ENCODE measurements at places on chromosomes 6 and 20. TPM values are rescaled to one million over a fixed set of nuclear protein-coding genes. Genes with fewer than 3 reads are reported as not detected.

- no peak for DNase-seq
- H3K27ac ChIP-seq: no peak overlapping the region
- no peak overlapping the region for H3K4me3 ChIP-seq
- H3K36me3 ChIP-seq: peaks cover 22% of the 10 kb centered on the region
- peaks cover 72% of the 10 kb centered on the region for H3K4me1 ChIP-seq
- no peaks in the 10 kb centered on the region for H3K27me3 ChIP-seq
Measured at GRCh38 chr20:58658760-58659159, 7.7 kb downstream of the STX16 start.

DNA sequence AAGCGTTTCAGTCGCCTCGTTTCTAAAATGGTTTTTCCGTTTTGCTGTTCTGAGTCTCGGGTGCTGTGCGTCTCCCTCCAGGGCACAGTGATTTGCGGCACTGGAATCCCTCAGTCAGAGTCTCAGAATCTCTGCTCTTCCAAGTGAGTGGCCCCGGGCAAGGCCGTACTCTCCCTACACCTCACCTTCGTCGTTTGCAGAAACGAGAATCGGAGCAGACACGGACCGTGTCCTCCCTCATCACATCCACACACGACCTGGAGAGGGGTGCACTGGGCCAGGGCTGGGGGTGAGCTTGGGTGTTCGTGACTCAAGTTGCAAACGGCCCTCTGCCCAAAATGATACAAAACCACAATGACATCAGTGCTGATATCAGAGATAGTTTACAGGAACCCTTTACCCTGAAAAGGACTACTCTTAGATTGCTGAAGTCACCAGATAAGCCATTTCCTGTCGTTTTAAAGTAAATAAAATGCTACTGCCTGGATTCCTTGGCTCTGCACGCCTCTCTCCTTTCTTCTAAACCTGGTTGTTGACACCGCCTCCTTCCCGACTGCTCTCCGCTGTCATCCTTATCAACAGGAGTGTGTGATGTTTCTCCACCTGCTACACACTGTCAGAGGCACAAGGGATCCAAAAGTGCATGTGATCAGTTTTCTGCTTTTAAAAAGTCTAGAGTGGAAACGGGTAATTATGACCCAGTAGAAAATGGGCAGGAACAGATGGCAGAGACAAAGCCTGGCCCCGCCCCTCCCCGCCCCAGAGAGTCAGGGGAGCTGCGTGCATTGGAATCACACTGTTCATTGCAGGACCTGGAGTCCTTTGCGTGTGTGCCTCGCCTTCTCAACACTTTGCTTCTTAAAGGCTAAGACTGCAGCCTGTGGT, 38.4 kb downstream of the KIF25 start:
- no peaks in the 10 kb centered on the region for H3K36me3 ChIP-seq
- no peak overlapping the region for H3K27ac ChIP-seq
- no peaks in the 10 kb centered on the region for H3K4me1 ChIP-seq
- no peak overlapping the region for H3K4me3 ChIP-seq
- no peak for DNase-seq

DNA sequence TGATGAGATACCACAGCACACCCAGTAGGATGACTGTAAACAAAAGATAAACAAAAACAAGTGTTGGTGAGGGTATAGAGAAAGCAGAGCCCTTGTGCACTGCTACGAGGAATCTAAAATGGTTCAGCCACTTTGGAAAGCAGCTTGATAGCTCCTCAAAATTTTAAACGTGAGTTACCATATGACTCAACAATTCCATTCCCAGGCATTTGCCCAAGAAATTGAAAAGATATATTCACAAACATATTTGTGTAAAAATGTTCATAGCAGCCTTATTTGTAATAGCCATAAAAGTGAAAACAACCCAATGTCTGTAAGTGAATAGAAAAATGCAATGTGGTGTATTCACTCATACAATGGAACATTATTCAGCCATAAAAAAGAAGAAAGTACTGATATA, 141.0 kb upstream of the BTBD3 start:
- H3K27ac ChIP-seq: no peak overlapping the region
- no peaks in the 10 kb centered on the region for H3K36me3 ChIP-seq
- no peaks in the 10 kb centered on the region for H3K4me1 ChIP-seq
- no peak for DNase-seq
- H3K4me3 ChIP-seq: no peak overlapping the region

GRCh38 chr20:9215539-9215938, 146.7 kb downstream of the PLCB4 start:
- no peak overlapping the region for H3K27ac ChIP-seq
- no peaks in the 10 kb centered on the region for H3K27me3 ChIP-seq
- H3K4me3 ChIP-seq: no peak overlapping the region
- H3K4me1 ChIP-seq: no peaks in the 10 kb centered on the region

Gene HRH3
- total RNA-seq: not detected

DNA sequence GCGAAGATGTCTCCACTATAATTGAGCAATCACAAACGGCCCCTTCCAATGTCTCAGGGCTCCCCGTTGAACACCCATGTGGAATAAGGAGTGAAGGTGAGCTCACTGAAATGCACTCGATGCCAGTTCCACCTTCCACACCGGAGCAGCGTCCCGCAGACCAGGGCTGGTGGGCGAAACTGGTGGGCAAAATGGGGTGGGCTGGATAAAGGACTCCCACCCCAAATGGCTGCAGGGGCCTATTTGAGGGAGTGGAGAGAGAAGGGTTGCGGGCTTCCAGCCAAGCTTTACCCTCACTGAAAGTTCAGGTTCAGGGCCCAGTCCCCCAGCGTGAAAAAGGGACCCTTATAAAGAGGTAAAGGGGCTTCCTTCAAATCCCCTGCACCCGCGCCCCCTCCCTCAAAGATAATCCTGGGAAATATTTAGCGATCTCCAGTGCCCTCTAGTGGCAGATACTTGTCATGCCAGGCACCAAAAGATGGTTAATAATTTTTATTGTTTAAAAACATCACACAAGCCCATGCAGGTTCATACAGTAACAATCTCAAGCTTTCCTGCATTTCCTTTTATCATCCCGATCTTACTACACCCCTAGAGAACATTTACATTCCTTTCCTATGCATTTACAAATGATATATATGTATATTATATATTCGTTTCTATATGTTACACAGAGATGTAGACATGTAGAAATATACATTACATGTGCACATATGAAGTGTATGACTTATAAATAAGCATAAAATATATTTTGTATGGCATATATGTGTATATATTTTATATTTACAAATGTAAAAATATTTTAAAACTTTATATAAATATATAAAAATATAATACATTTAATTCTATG, 58.2 kb upstream of the NKX2-2 start:
- no peaks in the 10 kb centered on the region for H3K36me3 ChIP-seq
- H3K27ac ChIP-seq: no peak overlapping the region
- no peak overlapping the region for H3K4me3 ChIP-seq
- no peaks in the 10 kb centered on the region for H3K4me1 ChIP-seq
- DNase-seq: peak; percentile 62
- no peaks in the 10 kb centered on the region for H3K27me3 ChIP-seq

- H3K27ac ChIP-seq: no peak overlapping the region
- H3K27me3 ChIP-seq: no peaks in the 10 kb centered on the region
- no peak overlapping the region for H3K4me3 ChIP-seq
- peaks cover 6% of the 10 kb centered on the region for H3K36me3 ChIP-seq
- H3K4me1 ChIP-seq: peaks cover 9% of the 10 kb centered on the region
Measured at GRCh38 chr6:125906158-125906998, 50.2 kb upstream of the HINT3 start.

Gene ZNF311
- not detected for total RNA-seq

DNA sequence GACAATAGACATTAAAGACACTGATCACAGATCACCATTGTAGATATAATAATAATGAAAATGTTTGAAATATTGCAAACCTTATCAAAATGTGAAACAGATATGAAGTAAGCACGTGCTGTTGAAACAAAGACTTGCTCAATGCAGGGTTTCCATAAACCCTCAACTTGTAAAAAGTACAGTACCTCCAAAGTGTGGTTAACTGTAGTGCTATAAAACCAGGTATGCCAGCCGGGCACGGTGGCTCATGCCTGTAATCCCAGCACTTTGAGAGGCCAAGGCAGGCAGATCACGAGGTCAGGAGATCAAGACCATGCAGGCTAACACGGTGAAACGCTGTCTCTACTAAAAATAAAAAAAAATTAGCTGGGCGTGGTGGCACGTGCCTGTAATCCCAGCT, 96.6 kb downstream of the ZFAND3 start:
- H3K4me1 ChIP-seq: no peaks in the 10 kb centered on the region
- no peak for DNase-seq
- H3K4me3 ChIP-seq: no peak overlapping the region
- H3K36me3 ChIP-seq: no peaks in the 10 kb centered on the region

GRCh38 chr6:160427312-160428068, 79.3 kb downstream of the SLC22A3 start:
- no peaks in the 10 kb centered on the region for H3K27me3 ChIP-seq
- H3K4me1 ChIP-seq: no peaks in the 10 kb centered on the region
- no peaks in the 10 kb centered on the region for H3K36me3 ChIP-seq
- H3K4me3 ChIP-seq: no peak overlapping the region
- no peak overlapping the region for H3K27ac ChIP-seq
- DNase-seq: no peak

Gene RHAG
- not detected for total RNA-seq

DNA sequence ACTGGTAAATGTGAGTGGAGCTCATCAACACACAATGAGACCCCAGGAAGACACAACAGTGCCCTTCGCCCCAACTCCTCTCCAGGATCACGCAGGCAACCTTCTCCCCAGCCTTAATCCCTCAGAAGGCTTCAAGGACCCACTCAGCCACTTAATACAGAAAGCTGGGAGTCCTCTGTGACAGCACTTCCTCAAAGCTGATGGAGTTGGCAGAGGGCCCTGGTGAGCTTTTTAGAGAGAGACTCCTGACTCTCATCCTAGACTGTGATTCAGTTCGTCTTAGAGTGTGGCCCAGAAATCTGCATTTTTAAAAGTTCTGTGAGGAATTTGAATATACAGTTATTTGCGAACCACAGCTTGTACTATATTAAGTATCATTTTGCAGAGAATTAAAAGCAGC, 187.7 kb downstream of the UST start:
- H3K27me3 ChIP-seq: no peaks in the 10 kb centered on the region
- no peak overlapping the region for H3K27ac ChIP-seq
- peak; percentile 46 for DNase-seq
- H3K4me1 ChIP-seq: peaks cover 6% of the 10 kb centered on the region
- no peak overlapping the region for H3K4me3 ChIP-seq

GRCh38 chr20:32108814-32109391, 611 bp upstream of the TM9SF4 start:
- peak overlapping the region; percentile 18 for H3K4me3 ChIP-seq
- no peaks in the 10 kb centered on the region for H3K27me3 ChIP-seq
- peaks cover 12% of the 10 kb centered on the region for H3K4me1 ChIP-seq
- no peaks in the 10 kb centered on the region for H3K36me3 ChIP-seq

Gene EBF4
- 12.8 TPM for total RNA-seq

Gene TSPO2
- total RNA-seq: not detected

Gene RIMS1
- not detected for total RNA-seq

DNA sequence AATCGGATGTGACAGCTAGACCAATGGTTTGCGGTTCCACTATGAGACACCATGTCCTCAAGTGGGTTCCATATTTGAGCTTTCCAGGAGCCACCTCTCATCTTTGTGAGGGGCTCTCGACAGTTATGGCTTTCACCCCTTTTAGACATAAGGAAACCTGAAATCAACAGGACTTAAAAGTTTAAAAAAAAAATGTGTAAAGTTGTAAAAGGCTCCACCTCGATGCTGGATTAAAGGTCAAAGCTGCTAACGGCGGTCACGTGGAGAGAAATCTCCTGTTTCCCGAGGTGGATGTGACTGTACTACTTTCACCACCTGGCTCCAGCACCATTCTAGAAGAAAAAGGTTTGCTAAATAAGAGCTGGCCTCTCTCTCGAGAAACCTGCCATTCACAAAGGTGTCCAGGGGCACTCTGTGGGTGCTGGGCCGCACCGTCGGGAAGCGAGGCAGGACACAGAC, 542 bp downstream of the ATP5F1E start:
- no peaks in the 10 kb centered on the region for H3K27me3 ChIP-seq
- H3K4me1 ChIP-seq: peaks cover 58% of the 10 kb centered on the region
- DNase-seq: peak; percentile 54
- peaks cover 73% of the 10 kb centered on the region for H3K36me3 ChIP-seq
- H3K27ac ChIP-seq: peak overlapping the region; percentile 72

DNA sequence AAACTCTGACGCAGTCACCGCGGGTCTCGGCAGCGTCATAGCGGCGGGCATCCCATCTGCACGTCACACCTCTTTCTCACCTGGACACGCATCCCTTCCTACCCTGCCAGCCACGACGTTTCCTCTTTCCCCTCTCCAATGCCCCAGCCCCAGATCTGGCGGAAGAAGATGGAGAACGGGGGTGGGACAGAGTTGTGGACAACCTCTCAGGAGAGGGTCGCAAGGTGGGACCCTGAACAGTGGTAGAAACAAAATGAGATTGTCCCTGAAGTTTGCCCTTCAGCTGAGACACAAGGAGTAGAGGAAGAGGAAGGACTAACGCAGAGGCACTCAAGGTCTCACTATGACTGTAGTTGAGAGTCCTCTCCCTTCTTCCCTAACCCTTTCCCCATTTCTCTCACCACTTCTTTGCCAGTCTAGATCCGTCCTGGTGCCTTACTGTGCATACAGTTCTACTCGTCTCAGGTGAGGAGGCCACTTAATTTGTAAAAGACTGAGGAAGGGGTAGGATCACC, 562 bp downstream of the TRIM39 start:
- no peaks in the 10 kb centered on the region for H3K27me3 ChIP-seq
- no peaks in the 10 kb centered on the region for H3K36me3 ChIP-seq
- DNase-seq: no peak
- H3K4me3 ChIP-seq: peak overlapping the region; percentile 75
- peaks cover 29% of the 10 kb centered on the region for H3K4me1 ChIP-seq
- H3K27ac ChIP-seq: no peak overlapping the region

GRCh38 chr6:33702345-33702977, 9.0 kb downstream of the UQCC2 start:
- H3K27ac ChIP-seq: no peak overlapping the region
- no peak overlapping the region for H3K4me3 ChIP-seq
- peak; percentile 78 for DNase-seq
- H3K4me1 ChIP-seq: peaks cover 33% of the 10 kb centered on the region
- peaks cover 8% of the 10 kb centered on the region for H3K36me3 ChIP-seq

DNA sequence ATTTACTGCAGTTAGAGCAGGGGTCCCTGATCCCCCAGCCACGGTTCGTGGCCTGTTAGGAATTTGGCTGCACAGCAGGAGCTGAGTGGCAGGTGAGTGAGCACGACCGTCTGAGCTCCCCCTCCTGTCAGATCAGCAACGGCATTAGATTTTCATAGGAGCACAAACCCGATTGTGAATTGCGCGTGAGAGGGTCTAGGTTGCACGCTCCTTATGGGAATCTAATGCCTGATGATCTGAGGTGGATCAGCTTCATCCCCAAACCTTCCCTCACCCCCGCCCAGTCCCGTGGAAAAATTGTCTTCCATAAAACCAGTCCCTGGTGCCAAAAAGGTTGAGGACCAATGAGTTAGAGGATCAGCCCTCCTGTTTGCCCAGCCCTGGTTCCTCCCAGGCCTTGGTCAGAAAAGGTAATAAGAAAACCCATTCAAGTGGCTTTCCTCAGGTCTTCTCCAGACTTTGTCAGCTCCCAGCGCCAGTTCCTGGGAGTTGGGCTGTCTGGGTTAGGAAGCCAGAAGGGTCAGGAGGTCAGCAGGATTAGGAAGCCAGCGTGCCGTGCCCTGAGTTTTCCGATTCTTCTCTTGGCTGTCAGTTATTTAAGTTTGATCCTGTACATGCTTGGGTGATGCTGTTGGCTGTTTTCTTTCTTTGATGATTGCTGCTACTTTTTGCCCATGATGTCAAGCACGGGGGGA, 139.9 kb upstream of the PMEPA1 start:
- no peak overlapping the region for H3K4me3 ChIP-seq
- H3K4me1 ChIP-seq: no peaks in the 10 kb centered on the region
- no peaks in the 10 kb centered on the region for H3K36me3 ChIP-seq
- no peak for DNase-seq
- no peaks in the 10 kb centered on the region for H3K27me3 ChIP-seq

All from Karpas-422 (cell line).